Effector CD8-positive, alpha-beta T cell (primary cell): ENCODE measurements at places on chromosomes 6 and 20.

DNA sequence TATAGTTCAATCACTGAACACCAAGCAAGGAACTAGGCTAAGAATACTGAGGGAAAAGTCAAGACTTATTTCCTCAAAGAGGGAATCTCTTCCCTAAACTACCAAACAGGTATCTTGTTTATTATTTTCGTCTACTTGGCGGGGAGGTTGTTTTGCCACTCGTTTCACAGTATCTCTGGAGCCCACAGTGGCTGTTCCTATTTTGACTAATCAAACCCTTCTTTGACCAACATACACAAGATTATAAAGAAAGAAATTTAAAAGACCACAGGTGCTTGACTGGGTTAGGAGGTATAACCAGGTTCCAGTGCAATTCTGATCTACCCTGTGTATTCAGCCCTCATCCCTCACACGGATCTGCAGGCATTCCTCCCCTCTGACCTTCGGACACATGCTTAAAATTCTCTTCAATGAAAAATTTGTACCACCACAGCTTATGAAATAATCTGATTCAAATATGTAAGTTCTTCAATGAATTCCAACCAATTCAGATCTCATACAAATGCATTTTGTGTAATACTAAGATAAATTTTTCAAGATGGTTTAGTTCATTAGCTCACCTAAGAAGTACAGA lies 5.9 kb downstream of the MAN1A1 start:
- no peak for DNase-seq

- no peak for DNase-seq
Measured at GRCh38 chr20:34374209-34374760, 11.2 kb downstream of the ITCH start.

GRCh38 chr6:36334832-36335459 lies 1.7 kb downstream of the BNIP5 start:
- no peak for DNase-seq

DNA sequence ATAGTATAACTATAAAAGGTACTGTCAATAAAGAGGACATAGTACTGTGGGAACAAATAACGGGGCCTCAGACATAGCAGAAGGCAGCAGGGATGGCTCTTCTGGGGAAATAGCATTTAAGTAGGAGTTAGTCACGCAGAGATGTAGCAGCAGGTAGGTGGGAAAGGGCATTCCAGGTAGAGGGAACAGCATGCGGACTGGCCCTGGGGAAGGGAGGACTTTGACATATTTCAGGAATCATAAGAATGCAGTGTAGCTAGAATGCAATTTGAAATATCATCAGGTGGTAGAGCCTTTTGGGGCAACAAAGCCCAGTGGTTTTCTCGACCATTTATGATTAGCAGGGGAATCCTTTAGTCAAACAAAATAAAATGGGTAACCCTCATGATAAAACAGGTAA lies 191.1 kb downstream of the SLC24A3 start:
- no peak for DNase-seq

GRCh38 chr6:136420853-136421252 lies 129.4 kb downstream of the MAP7 start:
- DNase-seq, result no peak

DNA sequence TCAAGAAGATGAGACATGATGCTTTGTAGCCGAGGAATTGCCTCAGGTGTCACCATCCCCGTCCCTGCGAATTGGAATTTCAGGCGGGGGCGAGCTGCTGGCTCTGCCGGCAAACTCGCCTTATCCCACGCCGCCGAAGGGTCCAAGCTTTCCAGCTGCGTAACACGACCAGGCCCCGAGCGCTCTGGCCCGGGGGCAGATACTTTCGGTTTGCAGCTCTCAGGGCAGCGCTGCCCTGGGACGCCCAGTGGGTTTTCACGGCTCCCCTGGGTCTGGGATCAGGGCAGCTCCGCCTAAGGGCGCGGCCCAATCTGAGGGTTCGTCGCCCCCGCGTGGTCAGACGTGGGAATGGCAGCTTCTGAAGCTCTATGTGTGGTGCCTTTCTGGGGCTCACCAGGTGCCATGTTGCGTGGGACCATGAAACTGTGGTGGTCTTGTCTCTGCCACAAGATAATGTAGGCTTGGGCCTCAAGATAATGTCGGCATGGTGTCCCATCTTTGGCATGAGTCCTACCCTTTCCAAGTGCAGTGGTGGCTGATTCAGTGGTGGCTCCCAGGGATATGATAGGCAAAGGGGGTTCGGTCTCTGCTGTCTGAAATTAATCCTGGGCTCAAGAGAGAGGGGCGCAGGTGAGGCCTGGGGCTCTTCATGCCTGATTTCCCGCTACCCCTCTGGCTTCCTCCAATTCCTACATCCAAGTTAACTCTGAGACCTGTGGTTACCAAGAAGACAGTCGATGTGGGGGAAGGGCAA lies 21.0 kb downstream of the PIGT start:
- peak; percentile 84 for DNase-seq

DNA sequence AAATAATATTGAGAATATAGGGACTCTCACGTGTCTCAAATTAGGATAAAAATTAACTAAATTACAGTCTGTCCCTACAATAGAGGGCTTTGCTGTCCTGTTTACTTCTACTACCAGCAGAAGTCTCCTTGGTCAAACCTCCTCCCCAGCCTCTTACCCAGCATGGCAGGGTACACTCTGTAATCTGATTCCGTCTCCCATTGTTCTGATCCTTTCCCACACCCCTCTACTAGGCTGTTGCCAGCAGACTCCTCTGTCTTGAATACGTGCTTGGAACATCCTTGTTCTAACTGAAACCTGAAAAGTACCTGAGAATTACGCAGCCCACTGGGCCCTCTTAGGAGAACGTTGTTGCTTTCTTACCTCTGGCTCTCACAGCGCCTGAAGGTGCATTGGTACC lies 112.2 kb upstream of the PREP start:
- DNase-seq, result no peak
